ENCODE measurements at places on chromosomes 3 and 15.
A peak's percentile ranks its signal among the peaks of the same experiment; 100 is the strongest.

- DNase-seq: peak; percentile 16
Observed at GRCh38 chr15:71730277-71731144, 79.8 kb upstream of the NR2E3 start.

DNA sequence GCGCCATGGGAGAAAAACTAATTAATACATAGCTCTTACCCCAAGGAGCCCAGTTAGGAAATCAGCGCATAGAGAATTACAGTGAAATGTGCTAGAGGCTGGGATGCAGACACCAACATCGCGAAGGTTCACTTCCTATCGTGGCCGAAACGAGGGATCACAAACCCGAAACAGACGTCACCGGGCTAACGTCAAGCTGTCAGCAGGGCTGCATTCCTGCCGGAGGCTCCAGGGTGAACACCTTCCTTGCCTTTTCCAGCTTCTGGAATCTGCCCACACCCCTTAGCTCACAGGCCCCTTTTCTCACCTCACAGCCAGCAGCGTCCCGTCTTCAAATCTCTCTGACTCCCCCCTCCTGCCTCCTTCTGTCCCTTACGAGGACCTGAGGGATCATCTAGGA lies 13.0 kb downstream of the GP5 start:
- DNase-seq: no peak

- no peak for DNase-seq
Observed at GRCh38 chr3:147420353-147421183, 11.4 kb downstream of the ZIC1 start.

DNA sequence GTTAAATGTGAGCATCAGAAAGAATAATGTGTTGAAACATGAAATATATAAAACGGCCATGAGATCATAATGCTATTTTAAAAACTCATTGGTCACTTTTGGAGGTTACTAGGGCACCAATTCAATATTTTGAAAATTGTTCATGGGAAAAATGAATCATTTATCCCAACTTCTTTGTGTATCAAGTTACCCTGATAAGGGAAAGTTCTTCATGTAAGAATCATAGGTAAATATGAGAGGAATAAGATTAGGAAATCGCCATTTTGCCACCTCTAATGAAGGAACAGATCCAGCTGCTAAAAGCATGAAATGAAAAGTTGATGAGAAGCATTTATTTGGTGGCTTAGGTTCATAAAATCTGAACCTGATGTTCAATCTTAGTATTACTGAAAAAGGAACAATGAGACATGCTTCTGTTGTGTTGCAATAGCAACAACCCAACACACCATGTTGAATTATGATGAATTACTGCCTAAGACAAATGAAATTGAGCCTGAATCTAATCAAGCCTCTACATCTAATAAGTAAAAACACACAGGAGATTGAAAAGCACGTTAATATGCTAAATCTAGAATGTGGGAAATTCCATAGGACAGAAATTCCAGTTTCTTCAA lies 32.5 kb downstream of the ABHD5 start:
- no peak for DNase-seq

DNA sequence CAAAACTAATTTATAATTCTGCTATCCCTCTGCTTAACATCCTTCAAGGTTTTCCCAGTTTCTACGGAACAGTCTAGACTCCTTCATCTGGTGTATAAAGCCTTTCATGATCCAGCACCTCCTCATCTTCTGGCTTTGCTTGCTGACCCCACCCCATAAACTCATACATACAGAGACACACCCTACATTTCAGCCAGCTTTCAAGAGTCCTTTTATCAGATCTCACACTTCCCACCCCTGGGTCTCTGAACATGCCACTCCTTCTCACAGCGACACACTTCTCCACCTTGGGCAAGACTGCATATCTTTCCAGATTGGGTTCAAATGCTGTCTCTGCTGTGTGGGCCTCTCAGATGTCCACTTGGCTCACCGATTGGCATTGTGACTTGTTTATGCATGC lies 166.8 kb upstream of the LPP start:
- DNase-seq: no peak

- no peak for DNase-seq
Observed at GRCh38 chr3:46873521-46873920, 4.0 kb upstream of the PTH1R start.

- no peak for DNase-seq
Observed at GRCh38 chr3:196699749-196700148, 12.3 kb downstream of the CEP19 start.

- DNase-seq: no peak
Observed at GRCh38 chr3:40915346-40915865, 283.9 kb upstream of the CTNNB1 start.

DNA sequence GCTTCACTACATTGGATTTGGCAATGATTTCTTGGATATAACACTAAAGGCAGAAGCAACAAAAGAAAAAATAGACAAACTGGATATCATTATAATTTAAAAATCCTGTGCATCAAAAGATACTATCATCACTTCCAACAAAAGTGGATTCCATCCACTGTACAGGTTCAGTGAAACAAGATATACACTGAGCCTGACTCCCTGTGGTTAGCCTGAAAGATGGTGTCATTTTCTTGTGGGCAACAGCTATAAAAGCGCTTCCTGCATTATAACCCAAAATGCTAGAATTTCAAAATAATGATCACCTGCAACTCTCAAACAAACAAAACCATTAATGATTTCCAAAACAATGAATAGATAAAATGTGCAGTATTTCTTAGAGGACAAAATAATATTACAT lies 39.6 kb upstream of the TBC1D23 start:
- no peak for DNase-seq

- no peak for DNase-seq
Observed at GRCh38 chr15:85154061-85154460, 172.4 kb downstream of the PDE8A start.

DNA sequence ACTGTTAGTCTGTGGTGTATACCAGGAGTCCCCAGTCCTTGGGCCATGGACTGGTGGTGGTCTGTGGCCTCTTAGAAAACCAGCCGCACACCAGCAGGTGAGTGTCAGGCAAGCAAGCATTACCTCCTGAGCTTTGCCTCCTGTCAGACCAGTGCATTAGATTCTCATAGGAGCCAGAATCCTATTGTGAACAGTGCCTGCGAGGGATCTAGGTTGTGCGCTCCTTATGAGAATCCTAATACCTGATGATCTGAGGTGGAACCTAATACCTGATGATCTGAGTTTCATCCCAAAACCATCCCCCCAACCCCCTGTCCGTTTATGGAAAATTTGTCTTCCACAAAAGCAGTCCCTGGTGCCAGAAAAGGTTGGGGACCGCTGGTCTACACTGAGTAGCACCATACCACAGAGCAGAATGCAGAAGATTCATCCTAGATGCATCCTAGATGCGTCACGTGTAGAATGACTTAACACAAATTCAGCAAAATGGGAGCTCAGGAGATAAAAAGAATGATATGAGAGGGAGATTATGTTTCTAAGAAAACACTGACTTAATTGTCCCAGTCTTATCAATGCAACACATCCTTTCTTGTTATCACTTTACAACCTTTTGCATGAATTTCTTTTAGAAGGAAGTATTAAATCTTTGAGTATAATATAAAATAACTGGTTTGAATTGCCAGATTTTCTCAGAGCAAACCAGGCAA lies 28.5 kb downstream of the SELENOT start:
- no peak for DNase-seq

- DNase-seq: no peak
Observed at GRCh38 chr15:63052961-63053698, 10.6 kb downstream of the TPM1 start.

DNA sequence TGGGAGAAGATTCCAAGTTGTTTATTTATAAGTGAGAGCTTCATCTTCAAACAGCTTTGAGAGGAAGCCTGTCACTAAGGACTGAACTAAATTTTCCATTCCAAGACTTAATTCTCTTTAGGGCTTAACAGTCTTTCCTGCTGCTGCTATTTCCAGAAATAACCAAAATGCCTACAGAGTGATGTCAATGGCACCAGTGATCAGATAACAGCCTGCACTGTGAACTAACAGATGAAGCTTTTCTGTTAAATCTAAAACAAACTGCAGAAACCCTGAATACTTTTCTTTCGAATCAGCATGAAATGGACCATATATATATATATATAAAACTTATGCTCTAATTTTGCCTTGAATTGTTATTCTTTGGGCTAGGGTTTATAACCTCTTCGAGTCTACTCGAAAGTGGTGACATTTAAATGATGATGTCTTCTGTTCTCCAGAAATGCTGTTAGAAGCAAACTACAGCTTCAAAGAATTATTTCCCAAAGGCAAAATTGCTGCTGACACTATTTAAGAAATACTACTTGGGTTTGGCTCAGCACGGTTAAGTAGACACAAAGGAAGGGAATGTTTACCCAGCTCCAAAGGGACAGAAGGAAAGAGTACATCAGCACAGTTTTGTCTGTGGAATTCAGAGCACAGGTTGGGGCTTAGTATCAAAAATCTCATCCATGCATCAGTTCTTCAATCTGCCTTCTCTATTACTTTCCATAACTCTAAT lies 238.5 kb upstream of the LRRN1 start:
- DNase-seq: no peak

DNA sequence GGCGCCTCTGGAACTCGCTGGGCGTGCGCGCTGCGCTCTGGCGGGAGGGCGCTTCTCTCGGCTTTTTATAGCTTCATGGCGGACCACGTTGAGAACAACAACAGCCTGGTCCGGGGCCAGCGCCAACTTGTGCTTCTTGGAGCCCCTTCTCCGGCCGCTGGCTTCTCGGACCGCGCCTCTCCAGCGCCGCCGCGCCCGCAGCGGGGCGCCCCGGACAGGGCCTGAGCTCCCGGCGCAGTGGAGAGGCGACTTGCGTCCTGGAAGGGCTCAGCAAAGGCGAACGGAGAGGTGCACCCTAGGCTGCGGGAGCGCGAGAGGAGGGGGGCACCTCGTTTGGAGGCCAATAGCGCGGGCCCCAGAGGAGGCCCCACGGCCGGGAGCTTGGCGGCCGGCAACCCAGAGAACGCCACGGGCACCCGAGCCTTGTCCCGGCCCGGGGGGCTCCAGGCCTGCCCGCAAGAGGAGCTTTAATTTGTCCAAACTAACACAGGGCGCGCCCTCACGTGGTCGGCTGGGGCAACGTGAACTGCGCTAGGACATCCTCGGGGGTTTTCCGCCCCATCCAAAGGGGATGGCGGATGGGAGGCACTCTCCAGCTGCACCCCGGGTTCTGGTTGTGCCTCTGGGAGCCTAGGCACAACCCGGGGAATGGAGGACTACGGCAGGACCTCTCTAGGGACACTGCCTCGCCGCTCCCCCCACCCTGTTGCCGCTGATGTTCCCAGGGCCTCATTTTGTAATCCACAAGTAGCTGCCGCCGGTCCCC lies 37.8 kb downstream of the HMCES start:
- peak; percentile 90 for DNase-seq

DNA sequence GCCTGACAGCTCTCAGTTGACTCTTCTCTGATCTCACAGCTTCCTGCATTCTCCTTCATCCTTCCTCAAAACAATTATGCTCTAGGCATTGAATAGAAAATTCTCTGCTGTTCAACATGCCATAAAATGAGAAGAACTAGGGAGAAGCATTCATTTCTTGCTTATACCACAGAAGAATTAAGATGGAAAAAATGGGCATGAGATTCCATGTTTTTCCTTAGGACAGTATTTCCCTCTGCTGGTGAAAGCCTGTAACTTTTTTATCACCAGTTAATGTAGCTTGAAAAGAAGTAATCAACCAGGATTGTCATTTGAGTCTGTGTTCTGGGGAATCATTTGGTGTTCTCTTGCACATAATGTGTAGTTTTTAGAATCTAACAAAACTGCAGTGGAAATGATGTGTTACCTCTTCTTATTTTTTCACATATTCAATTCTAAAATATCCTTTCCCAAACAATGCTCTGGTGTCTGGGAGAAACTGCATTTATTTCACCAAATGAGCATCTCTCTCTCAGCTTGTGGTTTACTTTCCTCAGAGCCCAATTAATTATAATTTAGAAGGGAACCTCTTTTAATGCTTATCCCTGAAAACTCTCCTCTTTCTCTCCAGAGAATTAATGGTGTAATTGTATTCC lies 92.8 kb upstream of the DCBLD2 start:
- no peak for DNase-seq

- no peak for DNase-seq
Observed at GRCh38 chr15:96066852-96067495, 263.5 kb upstream of the NR2F2 start.

GRCh38 chr3:63872135-63872924 lies 8.7 kb downstream of the ATXN7 start:
- DNase-seq: no peak

- no peak for DNase-seq
Observed at GRCh38 chr3:28835751-28836150, 445.1 kb upstream of the RBMS3 start.

DNA sequence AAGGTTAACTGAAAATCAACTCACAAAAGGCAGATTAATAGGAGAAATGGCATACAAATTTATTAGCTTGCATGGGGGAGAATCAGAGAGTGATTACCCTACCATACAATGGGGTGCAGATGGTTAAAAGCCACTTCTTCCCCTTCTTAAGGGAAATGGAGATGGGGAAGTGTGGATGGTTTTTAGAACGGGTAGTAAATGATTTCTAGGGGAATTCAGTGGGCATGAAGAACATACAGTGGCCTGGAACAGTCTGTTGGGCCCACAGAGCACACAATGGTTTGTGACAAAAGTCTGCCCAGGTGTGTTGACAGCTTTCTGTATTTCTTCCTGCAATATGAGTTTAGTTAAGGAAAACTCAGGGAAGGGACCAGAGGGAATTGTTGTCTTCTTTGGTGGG lies 61.0 kb downstream of the C3orf80 start:
- no peak for DNase-seq

DNA sequence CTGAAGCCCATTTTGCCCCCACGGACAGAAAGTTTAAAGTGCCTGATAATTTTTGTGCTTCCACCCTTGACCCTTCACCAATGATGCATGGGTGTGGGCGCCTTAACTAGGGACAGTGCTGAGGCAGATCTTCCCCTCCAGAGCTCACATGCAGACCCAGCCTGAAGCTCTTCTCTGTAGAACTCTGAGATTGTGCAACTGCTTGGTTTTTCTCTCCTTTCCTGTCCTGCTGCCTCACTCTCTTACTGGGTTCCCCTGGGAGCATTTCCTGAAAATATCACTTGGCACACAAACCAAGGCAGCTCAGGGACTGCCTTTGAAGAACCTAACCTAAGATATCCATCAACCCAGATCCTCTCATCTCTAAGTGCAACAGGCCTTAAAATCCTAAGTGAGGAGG lies 220.3 kb upstream of the STT3B start:
- DNase-seq: no peak

Data from stimulated activated naive CD8-positive, alpha-beta T cell treated with anti-CD3 and anti-CD28 coated beads, Interleukin-15, amount 100 ng/mL, for 72 hours (primary cell).